ENCODE measurements at places on chromosomes 6 and 20. TPM values are rescaled to one million over a fixed set of nuclear protein-coding genes. Genes with fewer than 3 reads are reported as not detected.

- H3K36me3 ChIP-seq, result no peaks in the 10 kb centered on the region
- H3K4me3 ChIP-seq, result no peak overlapping the region
- H3K27ac ChIP-seq, result no peak overlapping the region
- no peaks in the 10 kb centered on the region for H3K4me1 ChIP-seq
- no peak for DNase-seq
- no peaks in the 10 kb centered on the region for H3K27me3 ChIP-seq
These were observed 41.0 kb downstream of the PKHD1 start for GRCh38 chr6:52046456-52046855.

GRCh38 chr6:30450548-30450908, 38.8 kb upstream of the HLA-E start:
- H3K36me3 ChIP-seq, result no peaks in the 10 kb centered on the region
- H3K4me3 ChIP-seq, result no peak overlapping the region
- no peak for DNase-seq
- H3K27me3 ChIP-seq, result peaks cover 70% of the 10 kb centered on the region
- H3K27ac ChIP-seq, result no peak overlapping the region
- H3K4me1 ChIP-seq, result peaks cover 20% of the 10 kb centered on the region

GRCh38 chr6:26359765-26360164, 5.2 kb upstream of the BTN3A2 start:
- no peak overlapping the region for H3K27ac ChIP-seq
- DNase-seq, result no peak
- no peak overlapping the region for H3K4me3 ChIP-seq
- H3K27me3 ChIP-seq, result no peaks in the 10 kb centered on the region
- H3K4me1 ChIP-seq, result peaks cover 11% of the 10 kb centered on the region
- H3K36me3 ChIP-seq, result no peaks in the 10 kb centered on the region

Gene VIP
- total RNA-seq, result not detected

Gene FAM135A
- total RNA-seq, result 17.8 TPM
